ENCODE measurements at places on chromosomes 3 and 15.

GRCh38 chr15:77821188-77821958 is 188.7 kb upstream of the LINGO1 start:
- H3K4me3 ChIP-seq = no peak overlapping the region
- no peak overlapping the region for H3K27ac ChIP-seq
- peaks cover 12% of the 10 kb centered on the region for H3K4me1 ChIP-seq
- DNase-seq = peak; percentile 74

DNA sequence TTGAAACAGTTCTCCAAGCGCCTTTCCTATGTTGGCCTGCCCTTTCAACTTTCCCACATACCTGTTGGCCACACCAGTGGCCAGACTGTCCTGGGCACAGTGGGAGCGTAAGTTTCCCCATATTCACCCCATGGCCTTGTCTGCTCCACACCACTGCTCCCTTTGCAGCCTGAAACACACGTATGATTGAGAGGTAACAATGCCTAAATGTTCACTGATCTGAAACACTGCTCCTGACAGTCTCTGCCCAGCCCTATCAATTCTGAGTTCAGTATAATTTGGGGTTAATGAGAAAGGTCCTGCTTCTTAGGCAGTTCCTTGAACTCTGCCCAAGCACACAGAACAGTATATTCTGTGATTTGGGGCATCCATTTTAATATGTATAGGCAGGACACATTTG is 52.2 kb downstream of the ANXA2 start:
- H3K27me3 ChIP-seq = no peaks in the 10 kb centered on the region
- no peak overlapping the region for H3K27ac ChIP-seq
- H3K36me3 ChIP-seq = peaks cover 45% of the 10 kb centered on the region
- H3K4me1 ChIP-seq = peaks cover 6% of the 10 kb centered on the region
- no peak overlapping the region for H3K4me3 ChIP-seq

DNA sequence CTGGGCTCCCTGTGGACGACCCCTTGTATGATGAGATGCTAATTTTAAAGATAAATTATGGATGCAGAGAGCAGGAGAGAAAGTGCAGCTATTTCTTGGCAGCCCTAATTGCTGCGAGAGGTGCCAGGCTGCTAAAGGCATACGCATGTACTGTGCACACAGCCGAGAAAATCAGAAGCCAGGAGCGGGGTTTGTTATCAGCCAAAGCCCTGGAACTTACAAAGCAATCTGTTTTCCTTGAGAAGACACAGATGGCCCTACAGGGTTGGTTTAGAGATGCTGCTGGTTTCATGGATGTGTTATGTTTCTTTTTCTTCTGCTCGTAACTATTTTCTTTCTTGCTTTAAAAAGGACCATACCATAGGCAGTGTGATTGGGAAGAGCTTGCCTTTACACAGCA is 11.7 kb upstream of the CCK start:
- H3K27me3 ChIP-seq = peaks cover 3% of the 10 kb centered on the region
- no peak overlapping the region for H3K27ac ChIP-seq
- DNase-seq = no peak
- no peaks in the 10 kb centered on the region for H3K36me3 ChIP-seq
- H3K4me1 ChIP-seq = no peaks in the 10 kb centered on the region

DNA sequence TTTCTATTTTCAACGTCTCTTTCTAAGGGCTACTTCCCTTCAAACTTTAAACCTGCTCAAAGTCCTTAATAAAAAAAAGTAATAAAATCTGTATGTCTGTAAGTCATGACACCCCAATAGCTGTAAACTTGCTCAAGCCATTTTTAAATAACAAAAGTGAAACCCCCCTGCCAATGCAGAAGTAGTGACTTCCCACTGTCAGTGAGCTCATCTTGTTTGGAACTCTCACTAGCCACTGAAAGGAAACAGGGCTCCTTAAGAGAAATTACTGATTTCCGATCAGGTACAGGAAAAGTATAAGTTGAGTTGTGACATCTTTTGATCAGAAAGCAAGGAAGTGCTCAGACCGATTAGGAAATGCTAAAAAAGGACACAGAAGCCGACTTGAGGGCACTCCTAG is 27.6 kb upstream of the GPR171 start:
- H3K4me1 ChIP-seq = peaks cover 11% of the 10 kb centered on the region
- peak; percentile 44 for DNase-seq
- no peaks in the 10 kb centered on the region for H3K36me3 ChIP-seq
- H3K4me3 ChIP-seq = no peak overlapping the region

- H3K27ac ChIP-seq = no peak overlapping the region
- no peaks in the 10 kb centered on the region for H3K36me3 ChIP-seq
- no peak overlapping the region for H3K4me3 ChIP-seq
- DNase-seq = no peak
- H3K27me3 ChIP-seq = peaks cover 30% of the 10 kb centered on the region
Observed at GRCh38 chr15:94229591-94230369, 1.6 kb upstream of the MCTP2 start.

DNA sequence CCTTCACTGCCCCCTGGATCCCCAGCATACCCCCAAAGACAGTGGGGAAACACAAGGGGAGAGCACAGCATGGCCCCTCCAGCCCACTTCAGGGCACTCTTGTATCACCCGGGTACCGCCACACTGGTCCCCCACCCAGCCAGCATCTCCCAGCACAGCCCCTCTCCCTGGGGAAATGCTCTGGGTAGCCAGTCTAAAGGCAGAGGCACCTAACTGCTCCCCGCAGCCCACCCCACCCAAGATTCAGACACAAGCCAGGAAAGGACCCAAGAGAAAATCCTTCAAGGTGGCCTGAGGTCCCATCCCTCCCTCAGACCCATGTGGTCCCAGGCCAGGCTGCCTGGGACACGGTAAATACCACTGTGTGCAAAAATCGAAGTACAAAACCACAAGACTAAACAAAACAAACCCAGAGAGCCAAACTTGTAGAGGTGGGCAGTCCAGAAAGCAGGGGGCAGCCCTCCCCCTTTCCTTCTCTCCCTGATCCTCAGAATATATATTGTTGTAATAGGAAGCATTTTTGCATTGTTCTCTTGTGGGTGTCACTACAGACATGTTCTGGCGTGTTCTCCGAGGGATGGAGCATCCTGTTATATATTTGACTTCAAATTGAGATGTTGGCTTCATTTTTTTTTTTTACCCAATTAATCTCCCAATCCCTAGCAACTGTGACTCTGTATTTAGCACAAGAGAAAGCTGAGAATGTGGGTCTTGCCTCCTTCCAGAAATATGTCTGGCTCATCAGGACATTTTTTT is 51.7 kb downstream of the GRIP2 start:
- no peak for DNase-seq
- H3K36me3 ChIP-seq = no peaks in the 10 kb centered on the region
- H3K27ac ChIP-seq = no peak overlapping the region
- H3K27me3 ChIP-seq = no peaks in the 10 kb centered on the region
- H3K4me3 ChIP-seq = no peak overlapping the region

Data from muscle of leg (tissue), 16 donors.